ENCODE measurements at places on chromosomes 7 and 10. TPM values are rescaled to one million over a fixed set of nuclear protein-coding genes. Genes with fewer than 3 reads are reported as not detected.

DNA sequence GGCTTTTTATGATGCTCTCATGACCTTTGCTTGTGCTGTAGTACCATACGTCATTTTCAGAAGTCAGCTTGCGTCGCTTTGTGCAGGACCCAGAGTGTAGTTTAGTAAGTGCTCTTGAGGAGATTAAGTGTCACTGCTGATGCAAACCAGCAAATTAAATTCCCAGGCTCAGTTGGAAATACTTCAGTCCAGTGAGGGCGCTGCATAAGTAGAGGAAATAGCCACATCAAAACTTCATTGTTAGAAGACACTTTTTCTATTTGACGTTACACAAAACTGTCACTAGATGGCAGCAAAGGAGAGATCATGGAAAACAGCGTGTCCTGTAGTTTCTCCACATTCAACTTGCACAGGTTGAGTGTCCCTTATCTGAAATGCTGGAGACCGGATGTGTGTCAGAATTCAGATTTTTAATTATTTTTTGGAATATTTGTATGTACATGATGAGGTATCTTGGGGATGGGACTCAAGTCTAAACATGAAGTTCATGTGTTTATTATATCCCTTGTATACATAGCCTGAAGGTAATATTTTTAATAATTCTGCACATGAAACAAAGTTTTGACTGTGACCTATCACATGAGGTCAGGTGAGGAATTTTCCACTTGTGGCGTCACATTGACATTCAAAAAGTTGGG lies 7.9 kb downstream of the ZNF22 start:
- DNase-seq, result no peak

DNA sequence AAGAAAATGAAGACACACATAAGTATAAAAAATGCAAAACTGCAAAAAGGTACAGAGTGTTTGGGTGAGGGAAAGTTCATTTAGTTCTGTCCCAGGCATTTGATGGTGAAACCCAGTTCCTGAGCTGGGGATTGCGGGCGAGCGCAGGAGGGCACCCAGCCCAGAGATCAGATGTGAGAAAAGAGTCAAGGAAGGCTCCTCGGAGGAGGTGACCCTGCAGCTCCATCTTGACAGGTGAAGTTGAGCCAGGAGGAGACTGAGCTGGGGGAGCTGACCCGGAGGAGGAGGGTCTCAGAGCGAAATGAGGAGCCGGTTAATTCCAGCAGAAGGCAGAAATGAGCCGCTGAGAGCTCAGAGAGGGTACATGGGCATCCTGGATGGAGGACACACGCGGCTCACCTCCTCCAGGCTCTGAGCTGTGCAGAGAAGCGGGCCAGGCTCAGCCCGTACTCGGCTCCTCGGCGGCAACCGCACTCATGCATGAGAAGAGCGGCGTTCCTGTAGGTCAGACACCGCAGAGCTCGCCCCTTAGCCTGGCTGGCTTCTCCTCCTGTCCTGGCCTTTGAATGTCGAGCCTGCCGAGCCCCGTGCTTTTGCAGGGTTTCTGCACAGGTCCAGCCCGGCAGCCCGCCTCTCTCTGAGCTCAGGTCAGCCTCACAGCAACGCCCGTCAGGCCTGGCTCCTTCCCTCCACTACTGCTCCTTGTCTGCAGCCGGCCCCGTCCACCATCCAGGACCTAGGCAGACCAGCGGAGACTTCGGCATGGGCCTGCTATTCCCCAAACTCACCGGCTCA lies 9.5 kb upstream of the RAMP3 start:
- DNase-seq, result no peak

- DNase-seq, result no peak
These were observed 44.5 kb upstream of the TRIM8 start for GRCh38 chr10:102599565-102600327.

- no peak for DNase-seq
These were observed 184.3 kb upstream of the MBL2 start for GRCh38 chr10:52956861-52957260.

DNA sequence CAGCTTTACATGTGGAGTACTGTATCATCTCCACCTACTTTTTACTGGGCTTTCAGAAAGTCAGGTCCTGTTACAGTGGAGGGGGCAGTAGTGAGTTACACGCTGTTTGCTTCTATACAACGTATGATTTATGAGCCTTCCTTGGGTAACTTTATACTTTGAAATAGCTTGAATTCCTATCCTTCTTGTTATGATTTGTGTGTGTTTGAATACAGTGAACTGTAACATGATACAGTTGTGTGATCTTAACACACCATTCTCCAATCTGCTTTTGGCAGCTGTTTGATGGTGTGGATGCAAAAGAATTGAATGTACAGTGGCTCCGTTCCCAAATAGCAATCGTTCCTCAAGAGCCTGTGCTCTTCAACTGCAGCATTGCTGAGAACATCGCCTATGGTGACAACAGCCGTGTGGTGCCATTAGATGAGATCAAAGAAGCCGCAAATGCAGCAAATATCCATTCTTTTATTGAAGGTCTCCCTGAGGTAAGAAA lies 41.7 kb downstream of the SP8 start:
- no peak for DNase-seq

SLC25A28 gene
- 45.9 TPM for total RNA-seq

DNA sequence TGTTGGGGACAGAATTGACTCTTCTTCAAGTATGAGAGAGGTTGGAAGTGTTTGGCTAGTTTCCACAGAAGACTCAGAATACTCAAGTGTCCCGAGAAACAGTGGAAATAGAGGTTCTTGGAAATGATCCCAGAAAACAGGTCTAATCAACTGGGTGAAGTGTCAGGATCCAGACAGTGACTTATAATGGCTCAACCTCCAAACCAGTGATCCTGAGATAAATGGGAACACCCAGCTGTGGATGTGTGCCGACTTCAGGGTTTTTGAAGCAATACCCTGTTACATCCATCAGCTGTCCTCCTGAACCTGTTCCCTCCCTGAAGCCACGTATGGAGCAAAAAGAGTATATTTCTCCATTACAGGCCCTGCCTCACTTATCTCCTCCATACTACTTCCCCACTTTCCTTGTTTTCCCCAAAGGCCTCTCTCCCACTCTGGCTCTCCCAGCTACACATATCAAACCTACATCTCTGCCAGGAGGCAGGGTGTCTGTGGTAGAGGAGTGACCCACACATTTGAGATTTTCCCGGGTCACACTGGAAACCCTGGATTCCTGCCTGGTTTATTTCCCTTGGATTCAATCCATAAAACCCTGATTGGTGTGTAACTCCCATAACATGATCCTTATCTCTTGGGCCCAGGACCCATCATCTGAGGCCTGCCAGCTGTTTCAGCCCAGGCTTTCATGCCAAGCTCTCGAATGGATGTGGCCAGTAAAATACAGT lies 17.6 kb upstream of the ELOVL3 start:
- no peak for DNase-seq

DNA sequence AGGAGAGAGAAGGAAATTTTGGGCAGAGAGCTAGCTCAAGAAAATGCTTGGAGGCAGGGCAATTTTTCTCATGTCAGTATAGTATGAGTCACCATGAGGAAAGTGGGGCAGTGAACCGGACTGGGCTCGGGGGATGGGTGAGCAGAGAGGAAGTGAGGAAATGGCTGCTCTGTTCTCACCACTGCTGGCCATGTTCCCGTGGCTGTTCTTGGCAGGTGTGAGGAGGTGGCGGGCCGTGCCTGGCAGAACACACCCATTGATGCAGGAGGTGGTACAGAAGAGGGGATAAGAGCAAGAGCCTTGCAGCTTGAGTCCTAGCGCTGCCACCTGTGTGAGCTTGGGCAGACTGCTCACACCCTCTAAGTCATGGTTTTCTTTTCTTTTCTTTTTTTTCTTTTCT lies 304.4 kb upstream of the LYZL1 start:
- DNase-seq, result no peak

- no peak for DNase-seq
These were observed 30.2 kb downstream of the KLHL7 start for GRCh38 chr7:23135755-23136154.

- DNase-seq, result no peak
These were observed 88.2 kb upstream of the HDAC9 start for GRCh38 chr7:18407385-18407784.

GRCh38 chr10:87675396-87676376 lies 16.0 kb downstream of the PAPSS2 start:
- no peak for DNase-seq

IGF2BP3 gene
- total RNA-seq, result 7.4 TPM

DNA sequence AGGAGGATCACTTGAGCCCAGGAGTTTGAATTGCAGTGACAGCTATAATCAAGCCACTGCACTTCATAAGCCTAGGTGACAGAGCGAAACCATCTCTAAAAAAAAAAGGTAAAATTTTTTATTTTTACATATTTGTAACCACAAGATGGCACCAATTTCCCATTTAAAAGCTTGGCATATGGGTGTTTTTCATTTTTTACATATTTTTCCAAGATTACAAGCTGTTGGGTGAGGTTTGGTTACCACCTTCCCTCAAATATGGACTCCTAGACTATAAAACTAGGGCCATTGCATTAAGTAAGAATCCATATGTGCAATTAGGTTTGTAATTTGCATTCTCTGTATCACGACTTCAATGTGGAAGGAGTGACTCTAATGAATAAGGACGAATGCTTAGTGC lies 129.3 kb upstream of the ACBD5 start:
- no peak for DNase-seq

GRCh38 chr7:9603291-9603690 lies 1169.9 kb downstream of the NXPH1 start:
- DNase-seq, result no peak

STEAP2 gene
- total RNA-seq, result not detected

LBX1 gene
- total RNA-seq, result not detected

- DNase-seq, result no peak
These were observed 103.6 kb upstream of the FAM171A1 start for GRCh38 chr10:15474671-15475070.

GRCh38 chr10:34574353-34574934 lies 240.7 kb downstream of the PARD3 start:
- no peak for DNase-seq

C10orf62 gene
- not detected for total RNA-seq

GRCh38 chr7:122550545-122550944 lies 148.4 kb downstream of the RNF133 start:
- DNase-seq, result no peak

GRCh38 chr10:80517416-80518142 lies 20.1 kb upstream of the SH2D4B start:
- no peak for DNase-seq

DNA sequence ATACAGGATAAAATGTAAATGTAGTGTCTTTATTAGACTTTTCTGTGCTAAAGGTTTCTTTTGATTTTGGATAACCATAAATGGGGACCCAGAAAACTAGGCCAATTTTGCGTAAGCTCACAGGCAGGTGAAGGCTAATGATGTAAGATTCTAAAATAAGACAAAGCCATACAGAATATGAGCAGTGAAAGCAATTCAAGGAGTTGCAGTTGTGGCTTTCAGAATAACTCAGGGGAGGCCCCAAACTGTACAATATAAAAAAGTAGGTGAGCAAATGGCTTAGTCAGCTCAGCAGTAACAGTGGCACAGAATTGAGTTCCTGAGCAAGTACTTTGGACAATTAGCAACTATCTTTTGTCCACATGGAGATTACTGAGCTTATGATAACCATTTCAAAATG lies 81.7 kb upstream of the NRP1 start:
- no peak for DNase-seq

- DNase-seq, result no peak
These were observed 27.8 kb downstream of the CAV1 start for GRCh38 chr7:116552602-116553001.

WNT16 gene
- 6.7 TPM for total RNA-seq

NAT16 gene
- total RNA-seq, result not detected

- DNase-seq, result no peak
These were observed 48.7 kb downstream of the BPGM start for GRCh38 chr7:134695321-134695860.

GRCh38 chr10:133124357-133125211 lies 35.4 kb upstream of the KNDC1 start:
- DNase-seq, result no peak

GRCh38 chr10:30187010-30187409 lies 127.6 kb upstream of the JCAD start:
- DNase-seq, result no peak

GBX1 gene
- not detected for total RNA-seq

GRCh38 chr7:135147899-135148721 lies at the start of gene TMEM140:
Gene TMEM140, plus strand, starts transcription at chr7:135148072. Its CDS starts 16,370 bp downstream, at chr7:135164442.
- no peak for DNase-seq

GRCh38 chr7:133572843-133573242 lies 320.0 kb downstream of the EXOC4 start:
- DNase-seq, result no peak

- DNase-seq, result no peak
These were observed 67.2 kb downstream of the EMX2 start for GRCh38 chr10:117609796-117610170.

KIAA1549 gene
- 0.42 TPM for total RNA-seq

DNA sequence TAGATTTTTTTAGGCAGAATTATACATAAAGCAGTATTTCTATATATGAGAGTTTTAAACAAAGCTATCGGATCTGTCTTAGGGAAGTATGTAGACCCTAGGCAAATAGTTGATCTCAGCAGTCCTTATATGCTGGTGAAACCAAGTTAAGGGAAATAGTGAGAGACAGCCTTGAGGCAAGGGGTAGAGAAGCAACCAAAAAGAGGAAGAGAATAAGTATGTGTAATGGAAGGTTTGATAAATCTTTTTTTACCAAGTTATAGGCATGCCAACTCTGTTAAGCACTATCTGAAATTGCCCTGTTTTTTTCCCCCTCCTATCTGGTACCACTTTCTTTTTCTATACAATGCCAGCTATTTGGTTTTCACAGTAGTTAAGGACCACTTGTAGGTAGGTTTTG lies 19.9 kb downstream of the SPAG6 start:
- no peak for DNase-seq

GRCh38 chr10:86179153-86179524 lies 187.5 kb downstream of the GRID1 start:
- DNase-seq, result no peak

DNA sequence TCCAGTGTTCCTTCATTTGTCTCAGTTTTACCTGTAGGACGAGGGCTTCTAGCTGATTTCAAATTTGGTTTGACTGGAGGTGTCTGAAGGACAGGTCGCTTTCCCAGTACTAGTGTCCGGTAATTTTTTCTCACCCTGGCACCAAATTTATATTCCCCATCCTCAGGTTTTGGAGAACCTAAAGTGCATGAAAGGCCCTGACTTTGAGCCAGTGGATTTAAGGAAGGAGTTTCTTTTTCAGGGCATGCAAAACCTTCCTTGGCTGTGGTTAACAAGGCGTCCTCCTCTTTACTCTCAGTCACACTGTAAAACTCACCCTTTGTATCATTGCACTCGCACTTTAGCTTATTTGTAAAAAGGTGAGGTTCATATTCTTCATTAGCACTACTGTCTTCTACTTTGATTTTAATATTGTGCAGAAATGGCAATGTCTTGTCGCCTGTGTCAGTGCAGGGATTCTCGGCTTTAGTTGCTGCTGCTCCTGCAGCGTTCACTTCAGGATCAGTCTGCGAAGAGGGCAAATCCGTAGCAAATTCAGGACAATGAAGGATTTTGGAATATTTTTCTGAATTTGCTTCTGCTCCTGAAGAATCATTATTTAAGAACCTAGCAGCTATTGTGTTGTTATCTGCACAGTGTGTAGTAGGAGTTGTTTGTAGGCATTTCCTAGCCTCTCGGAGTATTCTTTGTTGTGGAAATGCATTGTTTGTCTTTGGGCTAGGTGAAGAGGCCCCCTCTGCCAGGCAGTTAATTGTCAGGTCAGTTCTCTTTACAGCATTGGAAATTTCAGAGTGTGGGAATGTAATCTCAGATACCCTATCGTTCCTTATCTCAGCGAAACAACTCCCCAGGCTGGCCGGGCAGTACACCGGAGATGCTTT lies 9.9 kb downstream of the SKIDA1 start:
- no peak for DNase-seq

SH2D4B gene
- 0.07 TPM for total RNA-seq

All from activated B cell treated with CpG ODN at 0.5 μM for 24 hours (primary cell).